Subcutaneous preadipocyte (primary cell): ENCODE measurements at places on chromosomes 1 and 21. TPM values are rescaled to one million over a fixed set of nuclear protein-coding genes. Genes with fewer than 3 reads are reported as not detected.

Gene CNTN2
- total RNA-seq = not detected in 2 replicates

Gene LCE2A
- not detected in 2 replicates for total RNA-seq

Gene NTMT2
- total RNA-seq = not detected in 2 replicates

Gene ALDH4A1
- 4.8 and 5.9 TPM in 2 replicates for total RNA-seq

Gene NHLH2
- not detected in 2 replicates for total RNA-seq

Gene LAX1
- not detected in 2 replicates for total RNA-seq

Gene COL6A1
- 2,104 and 2,703 TPM in 2 replicates for total RNA-seq

Gene PEX11B
- 18.4 and 24.3 TPM in 2 replicates for total RNA-seq

Gene NUDT17
- total RNA-seq = 1.1 and 1.2 TPM in 2 replicates

Gene DIRAS3
- total RNA-seq = 0.78 and 1.8 TPM in 2 replicates

Gene HNRNPR
- 65.4 and 90.5 TPM in 2 replicates for total RNA-seq

Gene PLA2G2F
- not detected in 2 replicates for total RNA-seq

Gene SCAF4
- total RNA-seq = 10.3 and 12.5 TPM in 2 replicates

Gene FCRL3
- not detected in 2 replicates for total RNA-seq

Gene FLG2
- not detected in 2 replicates for total RNA-seq

Gene DIO1
- total RNA-seq = not detected in 2 replicates

Gene OR2AK2
- total RNA-seq = not detected in 2 replicates

Gene IFI44
- total RNA-seq = 7.8 and 26.5 TPM in 2 replicates

Gene ADGRL4
- 7.7 and 37.3 TPM in 2 replicates for total RNA-seq

Gene AZIN2
- 6.3 and 10.3 TPM in 2 replicates for total RNA-seq

Gene ADAMTS4
- 1.8 and 2.9 TPM in 2 replicates for total RNA-seq

Gene PM20D1
- total RNA-seq = not detected in 2 replicates

Gene LCE6A
- not detected in 2 replicates for total RNA-seq

Gene KIF26B
- total RNA-seq = under 0.01 TPM in 2 replicates

Gene WDR64
- total RNA-seq = not detected in 2 replicates

Gene ROR1
- 41.2 and 46.7 TPM in 2 replicates for total RNA-seq

Gene ELAVL4
- not detected in 2 replicates for total RNA-seq

Gene FOXD3
- total RNA-seq = not detected in 2 replicates

Gene KRTAP20-4
- not detected in 2 replicates for total RNA-seq

Gene AKR7A2
- total RNA-seq = 64.1 and 66.1 TPM in 2 replicates

Gene FAM167B
- total RNA-seq = 0.39 and 1.1 TPM in 2 replicates

Gene KCNN3
- under 0.01 TPM in 1 of 2 replicates, not detected in the other for total RNA-seq

Gene SPRR1B
- total RNA-seq = not detected in 2 replicates

Gene UBE2U
- not detected in 2 replicates for total RNA-seq

Gene NR5A2
- total RNA-seq = not detected in 2 replicates

Gene LAMTOR5
- 39.1 and 41.9 TPM in 2 replicates for total RNA-seq

Gene KCNH1
- not detected in 2 replicates for total RNA-seq

Gene PRDM15
- total RNA-seq = 5.5 and 6.8 TPM in 2 replicates
